ENCODE measurements at places on chromosomes 2 and 18. TPM values are rescaled to one million over a fixed set of nuclear protein-coding genes. Genes with fewer than 3 reads are reported as not detected.

DNA sequence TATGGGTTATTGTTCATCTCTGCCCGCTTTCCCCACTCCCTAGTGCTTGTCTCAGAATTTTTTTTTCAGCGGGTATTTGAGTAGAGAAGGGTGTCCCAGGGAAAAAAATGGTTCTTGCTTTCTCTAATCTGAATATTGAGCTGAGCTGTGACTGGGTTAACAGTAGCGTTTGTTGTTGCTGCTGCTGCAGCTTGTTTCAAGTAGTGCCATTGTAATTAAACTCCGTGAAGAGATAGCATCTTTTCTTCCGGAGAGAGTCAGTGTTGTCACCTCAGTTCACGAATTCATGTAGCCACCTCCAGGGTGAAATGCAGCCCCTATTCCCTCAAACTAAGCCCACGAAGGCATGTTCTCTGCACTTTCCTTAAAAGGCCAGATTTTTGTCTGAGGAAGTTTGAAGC is 1.5 kb upstream of the AAK1 start:
- peak; percentile 37 for DNase-seq
- H3K4me3 ChIP-seq: peak overlapping the region; percentile 89
- peaks cover 11% of the 10 kb centered on the region for H3K27me3 ChIP-seq
- peak overlapping the region; percentile 97 for H3K27ac ChIP-seq

DNA sequence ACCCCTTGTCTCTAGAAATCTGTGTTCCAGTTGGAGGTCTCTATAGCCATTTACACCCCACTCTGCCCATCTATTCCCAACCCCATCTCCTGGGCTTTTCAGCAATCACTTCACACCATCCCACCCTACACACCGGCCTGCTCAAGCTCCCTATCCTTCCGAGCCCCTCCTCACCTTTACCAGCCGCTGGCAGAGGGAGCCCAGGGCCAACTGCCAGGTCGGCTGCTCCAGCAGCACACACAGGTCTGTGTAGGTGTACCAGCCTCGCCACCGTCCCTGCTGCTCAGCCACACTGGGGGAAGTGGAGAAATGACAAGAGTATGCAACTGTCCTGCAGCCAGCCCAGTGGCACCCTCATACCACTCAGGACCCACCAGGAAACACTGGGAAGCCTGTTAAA is 3.3 kb upstream of the SLC23A3 start:
- peaks cover 11% of the 10 kb centered on the region for H3K27me3 ChIP-seq
- no peak for DNase-seq
- peaks cover 29% of the 10 kb centered on the region for H3K4me1 ChIP-seq
- peaks cover 8% of the 10 kb centered on the region for H3K36me3 ChIP-seq
- H3K27ac ChIP-seq: no peak overlapping the region
- H3K4me3 ChIP-seq: no peak overlapping the region

VWA3B gene
- not detected for polyA plus RNA-seq

DNA sequence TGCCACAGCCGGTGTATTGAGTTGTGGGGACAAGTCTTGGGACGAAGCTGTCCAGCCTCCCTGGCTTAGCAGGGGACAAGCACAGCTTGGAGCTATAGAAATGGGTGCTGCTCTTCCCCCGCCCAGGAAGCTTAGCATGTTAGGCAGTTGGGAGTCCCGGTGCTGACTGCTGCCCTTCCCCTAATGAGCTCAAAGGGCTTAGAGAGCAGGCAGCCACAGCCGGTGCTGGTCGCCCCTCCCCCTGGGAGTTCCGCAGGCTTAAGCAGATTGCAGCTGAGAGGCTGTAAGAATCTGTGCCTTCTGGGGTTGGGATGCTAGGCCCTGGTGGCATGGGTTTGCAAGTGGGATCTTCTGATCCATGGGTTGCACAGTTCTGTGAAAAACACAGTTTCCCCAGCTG is 237.3 kb downstream of the DCDC2C start:
- no peak overlapping the region for H3K4me3 ChIP-seq
- peaks cover 4% of the 10 kb centered on the region for H3K27me3 ChIP-seq
- H3K36me3 ChIP-seq: no peaks in the 10 kb centered on the region
- H3K27ac ChIP-seq: no peak overlapping the region
- H3K4me1 ChIP-seq: no peaks in the 10 kb centered on the region
- DNase-seq: no peak

DNA sequence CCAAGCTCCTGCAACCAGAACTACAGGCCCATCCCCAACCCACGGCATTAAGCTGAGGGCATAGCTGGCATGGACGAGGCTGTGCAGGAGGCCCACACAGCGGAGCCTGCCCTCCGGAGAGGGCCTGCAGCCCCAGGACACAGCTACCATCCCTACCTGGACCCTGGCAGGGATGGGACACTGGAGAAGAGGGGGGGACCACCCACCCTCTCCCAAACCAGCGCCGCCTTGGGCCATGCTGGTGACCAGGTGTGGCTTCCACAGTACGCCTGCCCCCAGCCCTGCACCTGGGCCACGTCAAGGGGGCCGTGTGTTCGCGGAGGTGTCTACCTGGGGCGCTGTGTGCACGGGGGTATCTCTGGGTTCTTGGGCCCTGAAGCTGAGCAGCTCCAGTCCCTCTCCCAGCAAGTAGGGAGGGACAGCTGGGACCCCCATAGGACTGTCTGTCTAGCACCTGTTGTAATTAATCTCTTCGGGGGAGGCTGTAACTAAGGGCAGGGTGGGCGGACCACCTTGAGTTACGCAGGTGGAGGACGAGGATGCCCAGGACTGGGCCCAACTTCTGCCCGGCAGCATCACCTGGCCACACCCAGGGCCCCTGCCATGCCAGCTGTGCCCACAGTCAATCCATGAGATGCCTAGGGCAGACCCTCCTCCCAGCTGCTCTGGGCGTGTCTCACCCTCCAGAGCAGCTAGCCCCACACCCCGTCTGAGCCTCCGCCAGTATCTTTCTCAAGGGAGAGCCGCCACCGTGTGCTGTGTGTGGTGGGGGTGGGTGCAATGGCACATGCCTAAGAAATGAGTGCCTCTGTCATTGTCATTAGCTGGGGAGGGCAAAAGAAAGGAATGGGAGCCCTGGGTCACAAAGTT is 18.3 kb downstream of the HS6ST1 start:
- H3K4me1 ChIP-seq: peaks cover 36% of the 10 kb centered on the region
- H3K4me3 ChIP-seq: no peak overlapping the region
- peaks cover 6% of the 10 kb centered on the region for H3K27me3 ChIP-seq
- no peaks in the 10 kb centered on the region for H3K36me3 ChIP-seq

- no peak for DNase-seq
- H3K27ac ChIP-seq: no peak overlapping the region
- no peaks in the 10 kb centered on the region for H3K36me3 ChIP-seq
- no peaks in the 10 kb centered on the region for H3K4me1 ChIP-seq
Measured at GRCh38 chr2:223010641-223011040, 41.3 kb upstream of the KCNE4 start.

Data from immature natural killer cell (primary cell).